ENCODE measurements at places on chromosomes 2 and 18.

DNA sequence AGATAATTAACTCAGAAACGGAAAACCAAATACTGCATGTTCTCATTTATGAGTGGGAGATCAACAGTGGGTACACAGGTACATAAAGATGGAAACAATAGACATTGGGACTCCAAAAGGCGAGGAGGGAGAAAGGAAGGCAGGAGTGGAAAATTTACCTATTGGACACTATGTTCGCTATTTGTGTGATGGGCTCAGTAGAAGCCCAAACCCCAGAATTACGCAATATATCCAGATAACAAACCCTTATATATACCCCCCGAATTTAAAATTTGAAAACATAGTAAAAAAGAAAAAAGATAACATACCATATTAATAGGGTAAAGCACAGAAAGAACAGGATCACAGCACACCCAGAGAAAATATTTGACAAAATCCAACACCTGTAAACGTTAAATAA, 1351.7 kb upstream of the FAM98A start:
- DNase-seq, result no peak

- no peak for DNase-seq
Observed at GRCh38 chr18:43396266-43396665, 119.0 kb upstream of the SYT4 start.

- no peak for DNase-seq
Observed at GRCh38 chr2:201559067-201559710, 84.1 kb downstream of the TMEM237 start.

DNA sequence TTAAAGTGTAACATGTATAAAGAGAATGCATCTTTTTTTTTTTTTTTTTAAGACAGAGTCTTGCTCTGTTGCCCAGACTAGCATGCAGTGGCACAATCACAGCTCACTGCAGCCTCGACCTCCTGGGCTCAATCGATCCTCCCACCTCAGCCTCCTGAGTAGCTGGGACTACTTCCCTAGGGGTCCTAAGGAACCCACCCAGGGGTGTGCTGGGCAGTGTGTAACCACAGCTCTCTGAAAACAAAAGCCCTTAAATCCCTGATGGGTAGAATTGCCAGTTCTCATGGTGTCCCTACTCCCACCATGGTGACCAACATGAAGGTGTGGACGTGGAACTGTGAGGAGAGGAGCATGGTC, 105.6 kb upstream of the ST3GAL5 start:
- no peak for DNase-seq

GRCh38 chr2:134593519-134593918, 125.3 kb downstream of the TMEM163 start:
- no peak for DNase-seq

DNA sequence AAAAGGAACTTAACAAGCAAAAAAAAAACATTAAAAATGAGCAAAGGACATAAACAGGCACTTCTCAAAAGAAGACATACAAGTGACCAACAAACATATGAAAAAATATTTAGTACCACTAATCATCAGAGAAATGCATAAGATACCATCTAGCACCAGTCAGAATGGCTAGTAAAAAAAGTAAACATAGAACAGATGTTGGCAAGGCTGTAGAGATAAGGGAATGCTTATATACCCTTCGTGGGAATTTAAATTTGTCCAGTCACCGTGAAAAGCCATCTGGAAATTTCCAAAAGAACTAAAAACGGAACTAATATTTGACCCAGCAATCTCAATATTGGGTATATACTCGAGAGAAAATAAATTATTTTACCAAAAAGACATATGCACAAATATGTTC, 1751.3 kb upstream of the LRRTM1 start:
- no peak for DNase-seq

GRCh38 chr2:33660416-33661123, 61.5 kb upstream of the FAM98A start:
- no peak for DNase-seq

DNA sequence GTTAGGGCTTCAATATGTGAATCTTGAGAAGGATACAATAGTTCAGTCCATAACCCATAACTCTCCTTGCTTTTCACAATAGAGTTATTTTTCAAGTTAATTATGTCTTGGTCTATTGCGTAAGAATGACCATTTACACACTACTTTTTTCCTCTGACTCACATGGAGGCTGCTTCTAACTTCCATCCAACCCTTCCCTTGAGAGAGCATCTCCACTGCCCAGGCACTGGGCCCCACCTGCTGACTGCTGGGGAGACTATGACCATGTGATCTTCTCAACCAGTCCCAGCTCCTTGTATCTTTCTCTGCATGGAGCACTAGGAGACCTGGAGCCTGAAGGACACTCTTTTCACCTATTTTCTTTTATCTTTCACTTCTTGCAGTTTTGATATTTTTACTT, 251.5 kb downstream of the GPD2 start:
- DNase-seq, result no peak

DNA sequence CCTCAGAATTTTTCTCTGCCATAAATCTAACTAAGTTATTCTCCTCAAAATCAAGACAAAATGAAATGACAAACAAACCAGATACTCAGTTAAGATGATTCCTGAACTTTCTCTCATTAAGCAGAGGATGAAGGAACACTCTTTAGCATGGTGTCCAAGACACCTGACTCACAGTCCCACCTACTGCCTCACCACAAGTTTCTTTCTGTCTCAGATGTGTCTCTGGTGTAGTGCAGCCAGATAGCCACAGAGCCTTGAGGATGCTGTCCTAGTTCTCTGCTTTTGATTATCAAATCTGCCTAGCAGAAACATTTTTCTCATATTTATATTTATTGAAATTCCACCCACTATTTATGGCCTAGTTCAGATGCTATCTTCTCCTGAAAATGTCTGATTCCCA, 103.6 kb upstream of the TMEM200C start:
- DNase-seq, result no peak

GRCh38 chr2:230885463-230886130, 20.9 kb downstream of the ITM2C start:
- DNase-seq, result no peak

GRCh38 chr18:30432349-30432748, 610.2 kb downstream of the DSC3 start:
- DNase-seq, result no peak

DNA sequence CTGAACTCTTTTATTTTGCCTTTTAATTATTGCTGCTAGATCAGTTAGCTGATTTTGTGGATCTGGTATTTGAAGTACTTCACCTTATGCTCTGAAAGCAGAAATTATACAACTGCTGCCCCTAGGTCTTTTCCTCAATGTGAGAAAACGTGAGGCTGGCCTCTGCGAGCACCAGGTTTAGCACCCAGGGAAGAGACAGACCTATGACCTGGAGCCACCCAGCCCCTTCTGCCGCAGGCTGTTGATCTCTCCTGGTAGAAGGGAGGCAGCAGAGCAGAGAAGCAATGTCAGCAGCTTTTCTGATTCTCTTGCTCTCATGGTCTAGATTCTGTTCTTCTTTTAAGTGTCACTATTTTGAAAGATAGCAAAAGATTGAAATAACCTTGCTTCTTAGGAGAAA, 19.9 kb downstream of the TRAPPC12 start:
- no peak for DNase-seq

Data from hypothalamus (tissue), 51 donors.